Spleen (tissue), 13 donors: ENCODE measurements at places on chromosomes 13 and 19. TPM values are rescaled to one million over a fixed set of nuclear protein-coding genes. Genes with fewer than 3 reads are reported as not detected.

GRCh38 chr13:30418075-30418716, 4.1 kb upstream of the UBE2L5 start:
- peaks cover 64% of the 10 kb centered on the region for H3K4me1 ChIP-seq
- H3K4me3 ChIP-seq, result no peak overlapping the region
- DNase-seq, result no peak
- H3K27me3 ChIP-seq, result no peaks in the 10 kb centered on the region
- no peak overlapping the region for H3K27ac ChIP-seq

DNA sequence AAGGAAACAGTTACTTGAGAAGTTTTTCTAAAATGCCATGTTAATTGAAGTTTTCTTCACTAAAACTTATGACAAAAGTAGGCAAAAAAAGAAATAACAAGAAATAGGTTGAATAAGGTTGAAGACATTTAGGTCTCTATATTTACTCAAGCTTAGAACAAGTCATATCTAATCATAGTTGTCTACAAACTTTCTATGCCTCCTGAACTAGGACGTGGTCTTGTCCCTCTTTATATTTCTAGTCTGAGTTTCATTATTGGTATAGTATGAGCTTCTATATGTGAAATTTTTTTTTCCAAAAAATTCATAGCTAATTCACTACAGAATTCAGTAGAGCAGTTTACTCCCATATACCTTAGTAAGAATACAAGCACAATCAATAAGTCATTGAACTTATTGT, 836.4 kb downstream of the SLITRK6 start:
- H3K36me3 ChIP-seq, result no peaks in the 10 kb centered on the region
- H3K4me1 ChIP-seq, result no peaks in the 10 kb centered on the region
- H3K27me3 ChIP-seq, result no peaks in the 10 kb centered on the region
- no peak overlapping the region for H3K27ac ChIP-seq
- H3K4me3 ChIP-seq, result no peak overlapping the region
- no peak for DNase-seq

- no peak for DNase-seq
- no peaks in the 10 kb centered on the region for H3K27me3 ChIP-seq
- H3K4me3 ChIP-seq, result peak overlapping the region; percentile 71
Measured at GRCh38 chr19:49514151-49514550, 1.7 kb downstream of the FCGRT start.

DNA sequence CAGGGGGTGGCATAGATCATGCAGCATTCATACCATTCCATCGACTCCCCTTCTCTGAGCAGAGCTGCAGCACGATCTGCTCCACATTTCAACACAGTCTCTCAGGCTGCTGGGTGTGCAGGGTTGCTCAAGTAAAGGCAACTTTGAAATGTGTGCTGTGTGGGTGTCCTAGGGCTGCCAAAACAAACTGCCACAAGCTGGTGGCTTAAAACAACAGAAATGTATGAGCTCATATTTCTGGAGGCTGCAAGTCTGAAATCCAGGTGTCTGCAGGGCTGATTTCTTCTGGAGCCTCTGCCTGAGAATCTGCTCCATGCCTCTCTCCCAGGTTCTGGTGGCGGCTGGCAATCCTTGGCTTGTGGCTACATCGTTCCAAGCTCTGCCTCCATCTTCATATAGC, 63.7 kb upstream of the WDFY2 start:
- H3K27me3 ChIP-seq, result no peaks in the 10 kb centered on the region
- H3K4me1 ChIP-seq, result peaks cover 15% of the 10 kb centered on the region
- no peak overlapping the region for H3K27ac ChIP-seq
- no peak overlapping the region for H3K4me3 ChIP-seq
- no peaks in the 10 kb centered on the region for H3K36me3 ChIP-seq

DNA sequence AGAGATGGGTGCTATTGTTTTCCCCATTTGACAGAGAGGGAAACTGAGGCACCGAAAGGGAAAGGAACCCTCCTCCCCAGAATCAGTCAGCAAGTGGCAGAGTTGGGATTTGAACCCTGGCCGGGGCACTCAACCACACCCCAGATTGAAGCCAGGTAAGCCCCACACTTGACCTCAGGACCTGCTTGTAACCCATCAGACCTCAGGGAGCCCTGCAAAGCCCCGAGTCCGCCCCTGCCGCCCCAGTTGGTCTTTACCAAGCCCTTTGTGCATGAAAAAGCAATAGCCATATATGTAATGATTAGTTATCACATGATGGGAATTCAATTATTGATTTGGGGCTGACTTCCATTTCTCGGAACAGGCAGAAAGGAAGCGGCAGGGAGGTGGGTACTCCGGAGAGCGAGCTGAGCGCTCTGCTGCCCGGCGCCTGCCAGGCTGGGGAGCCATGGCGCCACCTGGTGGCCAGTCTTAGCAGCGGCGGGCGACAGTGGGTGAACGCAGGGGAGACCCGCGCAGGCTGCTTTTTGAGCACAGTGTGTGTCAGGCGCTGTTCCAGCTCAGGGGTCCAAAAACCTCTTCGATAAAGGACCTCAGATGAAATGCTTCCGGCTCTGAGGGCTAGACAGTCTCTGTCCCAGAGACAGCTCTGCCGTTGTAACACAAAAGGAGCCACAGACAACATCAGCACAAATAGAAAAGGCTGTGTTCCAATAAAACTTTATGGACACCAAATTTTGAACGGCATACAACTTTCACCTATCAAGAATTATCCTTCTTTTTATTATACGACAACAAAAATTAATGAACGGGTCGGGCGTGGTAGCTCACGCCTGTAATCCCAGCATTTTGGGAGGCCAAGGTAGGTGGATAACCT, 82.9 kb upstream of the CACNA1A start:
- no peaks in the 10 kb centered on the region for H3K36me3 ChIP-seq
- peaks cover 6% of the 10 kb centered on the region for H3K27me3 ChIP-seq
- no peak overlapping the region for H3K27ac ChIP-seq
- H3K4me3 ChIP-seq, result no peak overlapping the region

- no peaks in the 10 kb centered on the region for H3K4me1 ChIP-seq
- DNase-seq, result no peak
- H3K27ac ChIP-seq, result no peak overlapping the region
- H3K27me3 ChIP-seq, result no peaks in the 10 kb centered on the region
- H3K4me3 ChIP-seq, result no peak overlapping the region
Measured at GRCh38 chr13:23760000-23760399, 129.2 kb downstream of the MIPEP start.

- H3K4me1 ChIP-seq, result peaks cover 15% of the 10 kb centered on the region
- no peak for DNase-seq
- no peaks in the 10 kb centered on the region for H3K27me3 ChIP-seq
- H3K4me3 ChIP-seq, result peak overlapping the region; percentile 99
- H3K36me3 ChIP-seq, result peaks cover 17% of the 10 kb centered on the region
- H3K27ac ChIP-seq, result peak overlapping the region; percentile 80
Measured at GRCh38 chr19:58466089-58466759, 656 bp upstream of the ZNF324 start.

GRCh38 chr13:108226184-108226583, 8.0 kb downstream of the ABHD13 start:
- H3K4me3 ChIP-seq, result no peak overlapping the region
- no peaks in the 10 kb centered on the region for H3K36me3 ChIP-seq
- H3K27me3 ChIP-seq, result no peaks in the 10 kb centered on the region
- DNase-seq, result no peak

DNA sequence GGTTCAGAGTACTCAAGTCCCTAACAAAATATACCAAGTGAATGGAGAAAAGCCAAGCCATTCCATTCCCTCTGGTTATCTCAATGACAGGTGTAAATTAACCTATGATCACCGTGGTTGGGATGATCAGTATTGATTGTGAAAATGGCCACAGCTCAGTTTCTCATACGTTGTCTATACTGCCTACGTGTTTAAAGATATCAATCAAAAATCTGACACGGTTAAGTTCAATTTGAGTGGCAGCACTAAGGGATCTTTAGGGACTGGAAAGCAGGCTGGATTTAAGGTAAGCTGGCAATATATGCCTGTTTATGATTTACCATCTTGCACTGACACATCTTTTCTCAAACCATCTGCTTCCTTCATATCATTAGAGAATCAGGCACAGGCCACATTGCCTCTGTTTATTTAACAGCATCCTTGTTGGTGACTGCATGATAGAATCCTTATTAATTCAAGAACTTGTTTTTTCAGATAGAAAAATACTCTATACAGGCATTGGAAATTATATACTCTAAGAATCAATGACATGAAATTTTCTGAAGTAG, 907.9 kb downstream of the PCDH9 start:
- no peak for DNase-seq
- H3K27ac ChIP-seq, result no peak overlapping the region
- H3K36me3 ChIP-seq, result no peaks in the 10 kb centered on the region

DNA sequence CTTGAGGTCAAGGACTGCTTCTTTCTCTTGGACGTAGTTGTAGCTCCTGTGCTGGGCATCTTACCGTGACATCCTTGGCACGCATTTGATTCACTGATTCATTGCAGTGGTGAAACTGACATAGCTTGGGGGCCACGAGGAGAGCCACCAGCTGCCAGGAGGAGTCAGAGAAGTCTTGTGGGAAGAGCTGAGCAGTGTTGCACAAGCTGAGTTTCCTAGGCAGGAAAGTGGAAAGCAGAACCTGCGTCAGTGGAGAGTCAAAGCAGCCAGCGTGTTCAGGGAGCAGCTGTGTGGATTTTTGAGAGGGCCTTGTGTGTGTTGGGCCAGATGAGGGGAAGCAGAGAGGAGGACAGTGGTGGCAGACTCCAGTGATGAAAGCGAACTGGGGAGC, 5.3 kb upstream of the GPR183 start:
- H3K36me3 ChIP-seq, result no peaks in the 10 kb centered on the region
- no peaks in the 10 kb centered on the region for H3K27me3 ChIP-seq
- DNase-seq, result no peak
- no peak overlapping the region for H3K4me3 ChIP-seq
- peak overlapping the region; percentile 79 for H3K27ac ChIP-seq
- peaks cover 88% of the 10 kb centered on the region for H3K4me1 ChIP-seq

- no peaks in the 10 kb centered on the region for H3K27me3 ChIP-seq
- no peak overlapping the region for H3K4me3 ChIP-seq
- peaks cover 9% of the 10 kb centered on the region for H3K36me3 ChIP-seq
- no peak for DNase-seq
Measured at GRCh38 chr13:21541980-21542379, 62.0 kb downstream of the MICU2 start.

- H3K27me3 ChIP-seq, result no peaks in the 10 kb centered on the region
- H3K4me3 ChIP-seq, result no peak overlapping the region
- peaks cover 8% of the 10 kb centered on the region for H3K4me1 ChIP-seq
- H3K27ac ChIP-seq, result no peak overlapping the region
- H3K36me3 ChIP-seq, result no peaks in the 10 kb centered on the region
Measured at GRCh38 chr13:113907635-113908617, 44.0 kb upstream of the GAS6 start.

DNA sequence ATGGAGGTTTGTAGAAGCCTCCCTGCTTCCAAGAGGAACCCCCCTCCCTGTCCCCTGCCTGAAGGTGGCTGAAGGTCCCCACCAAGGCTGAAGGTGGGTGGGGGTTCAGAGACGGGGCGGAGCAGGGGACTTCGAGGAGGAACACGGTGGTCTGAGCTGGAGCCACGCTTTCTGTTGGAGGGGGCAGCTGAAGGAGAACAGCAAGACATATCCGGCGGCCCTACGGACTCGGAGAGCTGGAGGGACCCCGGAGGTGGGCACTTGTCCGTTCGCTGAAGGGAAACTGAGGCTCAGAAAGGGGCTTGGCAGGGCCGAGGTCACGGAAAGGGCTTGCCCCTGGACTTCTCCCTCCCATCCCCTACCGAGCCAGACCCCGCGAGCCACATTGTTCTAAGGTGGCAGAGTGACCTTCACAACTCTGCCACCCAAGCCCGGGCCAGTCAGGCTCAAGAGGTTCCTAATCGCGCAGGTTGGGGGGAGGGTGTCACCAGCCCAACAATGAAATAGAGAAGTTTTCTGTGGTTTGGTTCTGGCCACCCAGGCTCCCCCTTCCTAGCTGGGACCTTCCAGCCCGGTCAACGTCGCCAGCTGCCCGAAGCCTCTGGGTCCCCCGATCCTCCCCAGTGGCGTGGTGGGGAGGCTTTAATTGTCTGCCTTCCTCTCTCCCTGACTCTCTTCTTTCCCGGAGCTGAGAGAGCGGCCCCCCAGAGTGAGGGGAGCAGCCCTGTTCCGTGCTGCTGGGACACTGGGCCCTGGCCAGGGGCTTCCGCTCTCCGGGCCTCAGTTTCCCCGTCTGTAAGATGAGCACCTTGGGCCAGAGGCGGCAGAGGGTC, 15.5 kb upstream of the KCNN1 start:
- H3K4me1 ChIP-seq, result peaks cover 70% of the 10 kb centered on the region
- H3K27me3 ChIP-seq, result peaks cover 56% of the 10 kb centered on the region
- no peak for DNase-seq

- DNase-seq, result no peak
- H3K27me3 ChIP-seq, result peaks cover 9% of the 10 kb centered on the region
- no peaks in the 10 kb centered on the region for H3K4me1 ChIP-seq
- no peaks in the 10 kb centered on the region for H3K36me3 ChIP-seq
- no peak overlapping the region for H3K27ac ChIP-seq
- no peak overlapping the region for H3K4me3 ChIP-seq
Measured at GRCh38 chr13:30017880-30018279, 167.5 kb upstream of the UBL3 start.

GRCh38 chr19:46481223-46481848, 10.0 kb upstream of the PNMA8A start:
- no peak overlapping the region for H3K4me3 ChIP-seq
- H3K4me1 ChIP-seq, result no peaks in the 10 kb centered on the region
- no peaks in the 10 kb centered on the region for H3K27me3 ChIP-seq

- no peak overlapping the region for H3K27ac ChIP-seq
- no peaks in the 10 kb centered on the region for H3K4me1 ChIP-seq
- no peaks in the 10 kb centered on the region for H3K36me3 ChIP-seq
- H3K27me3 ChIP-seq, result no peaks in the 10 kb centered on the region
- DNase-seq, result no peak
Measured at GRCh38 chr13:80100636-80101035, 240.3 kb downstream of the SPRY2 start.

GRCh38 chr13:113734826-113735125, 24.2 kb upstream of the TMEM255B start:
- no peaks in the 10 kb centered on the region for H3K4me1 ChIP-seq
- H3K36me3 ChIP-seq, result no peaks in the 10 kb centered on the region
- no peak overlapping the region for H3K4me3 ChIP-seq

DNA sequence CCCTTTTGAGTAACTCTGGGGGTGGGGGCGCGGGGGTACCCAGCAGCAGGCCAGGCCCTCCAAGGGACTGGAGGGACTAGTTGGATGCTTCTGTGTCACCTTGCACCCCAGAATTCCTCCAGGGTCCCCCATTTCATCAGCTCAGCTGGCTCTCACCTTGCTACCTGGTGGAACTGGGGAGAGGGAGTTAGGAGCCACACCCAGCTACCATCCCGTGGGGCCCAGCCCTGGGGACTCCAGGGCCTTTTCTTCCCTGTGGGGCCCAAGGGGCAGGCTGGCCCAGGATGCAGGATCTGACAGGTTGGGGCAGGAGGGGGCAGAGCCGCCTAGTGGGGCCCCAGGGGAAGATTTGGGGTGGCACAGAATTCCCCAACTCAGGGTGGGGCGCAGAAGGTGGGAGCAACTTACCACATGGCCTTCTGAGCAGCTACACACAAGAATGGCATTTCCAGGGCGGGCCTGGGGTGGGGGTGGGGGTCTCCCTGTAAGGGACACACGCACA, 32.8 kb upstream of the NANOS3 start:
- peaks cover 6% of the 10 kb centered on the region for H3K27me3 ChIP-seq
- peak overlapping the region; percentile 98 for H3K27ac ChIP-seq
- no peak overlapping the region for H3K4me3 ChIP-seq
- H3K36me3 ChIP-seq, result no peaks in the 10 kb centered on the region
- DNase-seq, result peak; percentile 80
- H3K4me1 ChIP-seq, result peaks cover 94% of the 10 kb centered on the region

Gene FARSA
- 47.2 TPM for total RNA-seq

Gene CA11
- total RNA-seq, result 3.7 TPM

Gene SIN3B
- 66.2 TPM for total RNA-seq

Gene SWSAP1
- total RNA-seq, result 4.3 TPM

Gene TBXA2R
- 11.6 TPM for total RNA-seq

Gene CBLC
- not detected for total RNA-seq

Gene ZIC2
- total RNA-seq, result not detected

Gene ZNF154
- total RNA-seq, result 21.2 TPM

Gene CGB3
- not detected for total RNA-seq

Gene FBXO17
- 3.6 TPM for total RNA-seq

Gene ZNF549
- 12.6 TPM for total RNA-seq

Gene MBD3L3
- not detected for total RNA-seq

Gene OSCAR
- 18.3 TPM for total RNA-seq
